ENCODE measurements at places on chromosomes 2 and 18. TPM values are rescaled to one million over a fixed set of nuclear protein-coding genes. Genes with fewer than 3 reads are reported as not detected.

ADCYAP1 gene
- not detected for total RNA-seq

DNA sequence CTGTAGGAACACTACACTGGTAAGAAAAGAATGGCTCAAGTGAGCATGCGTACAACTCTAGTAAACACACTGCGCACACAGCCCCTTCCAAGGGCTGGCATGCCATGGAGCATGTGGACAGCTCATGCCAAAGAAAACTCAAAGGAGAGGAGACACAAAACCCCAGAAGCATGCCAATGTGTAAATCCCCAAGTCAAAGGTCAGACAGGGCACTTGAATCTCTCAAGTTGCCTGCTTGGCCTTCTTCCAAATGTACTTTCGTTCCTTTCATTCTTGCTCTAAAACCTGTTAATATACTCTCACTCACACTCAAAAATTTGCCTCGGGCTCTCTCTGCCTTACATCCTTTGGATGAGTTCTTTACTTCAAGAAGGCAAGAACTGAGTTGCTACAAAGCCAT, 365.3 kb downstream of the NBAS start:
- no peak overlapping the region for H3K27ac ChIP-seq
- H3K4me1 ChIP-seq, result no peaks in the 10 kb centered on the region
- no peaks in the 10 kb centered on the region for H3K27me3 ChIP-seq
- H3K36me3 ChIP-seq, result no peaks in the 10 kb centered on the region

DNA sequence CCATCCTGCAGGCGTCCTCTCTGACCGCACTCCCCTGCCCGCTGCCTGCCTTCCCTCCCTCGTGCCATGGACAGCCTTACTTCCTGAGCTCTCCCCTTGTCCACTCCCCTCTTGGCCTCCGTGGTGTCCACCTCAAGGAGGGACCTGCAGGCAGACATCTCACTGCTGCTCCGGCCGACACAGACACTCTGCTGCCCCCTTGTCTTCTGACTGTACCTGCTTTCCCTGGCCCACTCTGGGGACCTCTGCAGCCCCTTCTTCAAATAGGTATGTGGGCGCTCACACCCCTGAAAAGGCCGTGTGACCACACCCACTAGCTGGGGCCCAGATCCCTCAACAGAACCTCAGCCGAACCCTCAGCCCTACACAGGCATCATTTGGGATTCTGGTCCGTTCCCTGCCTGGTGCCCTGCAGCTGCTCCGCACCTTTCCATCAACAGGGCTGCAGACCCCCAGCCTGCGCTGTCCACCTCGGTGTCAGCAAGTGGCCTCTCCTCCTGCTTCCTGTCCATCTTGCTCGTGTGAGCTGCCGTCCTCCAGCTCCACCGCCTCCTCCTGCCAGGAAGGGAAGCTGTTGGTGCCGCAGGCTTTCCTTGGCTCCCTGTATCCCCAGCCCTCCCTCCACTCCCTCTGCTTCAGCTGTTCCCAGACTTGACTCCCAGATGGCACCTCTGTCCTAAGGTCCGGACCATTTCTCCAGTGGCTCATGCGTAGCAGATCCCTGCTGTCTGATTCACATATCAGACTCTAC, 94.1 kb downstream of the KLHL29 start:
- H3K27ac ChIP-seq, result no peak overlapping the region
- no peaks in the 10 kb centered on the region for H3K4me1 ChIP-seq
- H3K27me3 ChIP-seq, result no peaks in the 10 kb centered on the region
- H3K4me3 ChIP-seq, result no peak overlapping the region

- DNase-seq, result no peak
- peaks cover 15% of the 10 kb centered on the region for H3K4me1 ChIP-seq
- H3K4me3 ChIP-seq, result no peak overlapping the region
- no peaks in the 10 kb centered on the region for H3K27me3 ChIP-seq
- no peaks in the 10 kb centered on the region for H3K36me3 ChIP-seq
These were observed 113.6 kb downstream of the RNF144A start for GRCh38 chr2:7030810-7031209.

GRCh38 chr18:13051159-13051558, 60.0 kb downstream of the CEP192 start:
- H3K27me3 ChIP-seq, result no peaks in the 10 kb centered on the region
- H3K36me3 ChIP-seq, result no peaks in the 10 kb centered on the region
- no peaks in the 10 kb centered on the region for H3K4me1 ChIP-seq
- DNase-seq, result no peak
- H3K4me3 ChIP-seq, result no peak overlapping the region

DNA sequence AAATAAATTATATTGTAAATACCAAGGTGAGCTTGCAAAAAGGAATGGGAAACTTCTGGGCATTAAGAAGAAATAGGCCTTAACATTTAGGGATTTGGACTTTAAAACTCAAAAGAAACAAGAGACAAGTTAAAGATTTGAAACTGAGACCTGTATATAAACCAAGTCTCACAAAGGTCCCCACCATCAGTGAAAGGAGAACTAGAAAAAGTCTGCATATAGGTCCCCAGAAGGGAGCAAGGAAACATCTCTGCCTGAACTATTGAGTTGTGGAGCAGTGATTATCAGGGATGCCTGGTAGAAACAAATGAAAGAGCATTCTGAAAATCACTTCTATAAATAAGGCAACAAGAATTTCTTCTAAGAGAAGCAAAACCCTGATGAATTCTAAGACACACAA, 30.5 kb upstream of the ITGAV start:
- H3K27ac ChIP-seq, result no peak overlapping the region
- H3K27me3 ChIP-seq, result no peaks in the 10 kb centered on the region
- no peaks in the 10 kb centered on the region for H3K36me3 ChIP-seq
- H3K4me1 ChIP-seq, result no peaks in the 10 kb centered on the region
- no peak for DNase-seq
- H3K4me3 ChIP-seq, result no peak overlapping the region

DNA sequence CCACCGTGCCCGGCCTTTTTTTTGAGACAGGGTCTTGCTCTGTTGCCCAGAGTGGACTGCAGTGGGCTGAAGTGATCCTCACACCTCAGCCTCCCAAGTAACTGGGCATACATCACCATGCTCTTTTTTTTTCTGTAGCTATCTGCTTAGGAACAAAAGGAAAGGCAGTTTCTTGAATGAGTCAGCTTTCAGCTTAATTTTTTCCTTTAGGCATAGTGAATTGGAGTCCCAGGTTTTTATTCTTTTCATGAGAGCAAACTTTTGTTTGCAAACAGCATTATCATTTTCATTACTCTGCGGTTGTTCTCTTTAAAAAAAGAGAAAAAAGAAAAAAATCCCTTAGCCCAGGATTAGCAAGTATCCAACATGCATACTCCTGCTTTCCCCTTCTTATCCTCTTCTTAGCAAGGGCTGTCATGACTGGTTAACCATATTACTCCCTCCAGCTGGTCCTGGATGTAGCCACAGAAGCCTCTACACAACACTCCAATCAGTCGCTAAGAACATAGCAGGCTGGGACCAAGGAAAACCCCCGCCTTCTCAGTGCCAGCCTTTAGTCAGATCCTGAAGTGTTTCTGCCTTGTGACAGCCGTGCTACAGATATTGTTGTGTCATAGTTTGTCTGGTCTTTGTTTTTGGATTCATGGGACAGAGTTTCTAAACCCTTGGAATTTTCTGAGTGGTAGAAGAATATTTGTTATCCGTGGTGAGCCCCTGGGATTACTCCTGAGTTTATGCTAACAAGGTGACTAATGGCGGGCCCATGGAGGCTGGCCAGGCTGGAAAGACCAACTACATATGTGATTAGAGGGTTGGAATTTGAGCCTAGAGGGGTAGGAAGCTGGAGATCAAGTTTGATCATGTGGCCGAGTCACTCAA, 23.3 kb upstream of the ST3GAL5 start:
- no peaks in the 10 kb centered on the region for H3K36me3 ChIP-seq
- H3K27me3 ChIP-seq, result no peaks in the 10 kb centered on the region
- peak; percentile 41 for DNase-seq
- H3K27ac ChIP-seq, result peak overlapping the region; percentile 42

- H3K4me1 ChIP-seq, result peaks cover 23% of the 10 kb centered on the region
- no peak for DNase-seq
- no peak overlapping the region for H3K4me3 ChIP-seq
- H3K36me3 ChIP-seq, result no peaks in the 10 kb centered on the region
These were observed 18.1 kb downstream of the BCL2 start for GRCh38 chr18:63301434-63301833.

GRCh38 chr18:70418546-70419311, 129.9 kb downstream of the SOCS6 start:
- no peak for DNase-seq
- no peaks in the 10 kb centered on the region for H3K27me3 ChIP-seq
- no peak overlapping the region for H3K27ac ChIP-seq
- no peak overlapping the region for H3K4me3 ChIP-seq
- H3K4me1 ChIP-seq, result peaks cover 27% of the 10 kb centered on the region
- no peaks in the 10 kb centered on the region for H3K36me3 ChIP-seq

- no peak overlapping the region for H3K27ac ChIP-seq
- H3K36me3 ChIP-seq, result no peaks in the 10 kb centered on the region
- no peak for DNase-seq
- no peaks in the 10 kb centered on the region for H3K27me3 ChIP-seq
These were observed 177.5 kb downstream of the CD8B2 start for GRCh38 chr2:106664669-106665068.

DNA sequence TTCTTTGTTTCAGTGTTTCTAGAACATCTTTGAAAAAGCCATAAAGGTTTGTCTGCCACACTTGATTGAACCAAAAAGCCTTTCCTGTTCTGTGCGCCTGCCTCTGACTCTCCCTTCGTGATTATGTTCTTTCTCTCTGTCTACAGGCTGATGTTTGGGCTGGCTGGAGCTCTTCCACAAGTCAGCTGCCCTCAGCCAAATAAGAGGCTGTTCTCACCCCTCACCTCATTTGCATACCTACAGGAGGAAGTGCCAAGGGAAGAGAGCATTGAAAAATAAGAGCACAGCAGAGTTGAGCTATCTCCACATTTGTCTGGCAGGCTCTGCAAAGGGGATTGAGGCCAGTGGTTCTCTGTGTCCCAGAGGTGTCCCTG, 15.8 kb downstream of the INPP5D start:
- H3K36me3 ChIP-seq, result no peaks in the 10 kb centered on the region
- H3K27ac ChIP-seq, result no peak overlapping the region
- no peak overlapping the region for H3K4me3 ChIP-seq
- peaks cover 7% of the 10 kb centered on the region for H3K4me1 ChIP-seq

DNA sequence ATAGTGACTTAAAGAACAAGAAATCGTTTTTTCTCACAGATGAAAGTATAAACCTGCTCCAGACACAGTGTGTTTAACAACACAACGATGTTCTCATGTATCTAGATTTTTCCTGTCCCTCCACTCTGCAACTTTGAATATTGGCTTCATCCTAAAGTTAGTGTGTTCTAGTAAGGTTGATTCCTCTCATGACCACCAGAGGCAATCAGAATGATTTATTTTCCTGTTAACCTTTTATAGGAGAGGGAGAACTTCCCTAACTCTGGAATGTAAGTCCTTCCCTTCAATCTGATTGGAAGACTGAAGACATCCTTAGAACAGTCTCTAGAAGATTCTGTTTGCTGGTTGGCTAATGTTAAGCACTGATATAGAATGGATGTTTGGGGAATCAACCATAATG, 41.0 kb upstream of the TAF4B start:
- H3K4me1 ChIP-seq, result no peaks in the 10 kb centered on the region
- no peak for DNase-seq
- H3K36me3 ChIP-seq, result no peaks in the 10 kb centered on the region
- no peaks in the 10 kb centered on the region for H3K27me3 ChIP-seq
